ENCODE measurements at places on chromosomes 7 and 10.

- no peak for DNase-seq
These were observed 61.0 kb upstream of the DUSP5 start for GRCh38 chr10:110436554-110437350.

DNA sequence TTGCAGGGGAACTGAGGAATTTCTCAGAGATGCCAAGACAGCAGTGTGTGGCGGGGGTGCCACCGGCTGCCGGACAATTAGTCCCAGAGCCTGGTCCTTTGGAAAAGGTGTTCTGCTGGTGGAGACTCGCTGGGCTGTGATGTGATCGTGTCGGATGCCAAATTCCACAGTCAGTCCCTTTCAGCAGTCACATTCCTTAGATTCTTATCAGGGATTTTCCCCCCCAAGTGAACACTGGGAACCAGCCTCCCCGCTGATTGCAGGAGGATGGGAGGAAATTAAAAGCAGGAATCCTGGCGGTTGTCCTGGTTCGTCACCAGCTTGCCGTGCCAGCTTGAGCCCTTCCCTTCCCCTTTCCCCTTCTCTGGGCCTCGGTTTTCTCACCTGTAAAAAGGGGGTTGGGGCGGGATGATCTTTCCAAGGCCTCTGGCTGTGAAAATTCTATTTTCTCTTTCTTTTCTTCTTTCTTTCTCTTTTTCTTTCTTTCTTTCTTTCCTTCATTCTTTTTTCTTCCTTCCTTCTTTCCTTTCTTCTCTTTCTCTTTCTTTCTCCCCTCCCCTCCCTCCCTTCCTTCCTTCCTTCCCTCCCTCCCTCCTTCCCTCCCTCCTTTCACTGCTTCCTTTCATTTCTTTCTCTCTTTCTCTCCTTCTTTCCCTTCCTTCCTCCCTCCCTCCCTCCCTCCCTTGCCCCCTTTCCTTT, 39.6 kb downstream of the COL26A1 start:
- DNase-seq, result no peak

- DNase-seq, result no peak
These were observed 32.5 kb downstream of the MXI1 start for GRCh38 chr10:110239892-110240291.

- no peak for DNase-seq
These were observed 77.4 kb upstream of the C1GALT1 start for GRCh38 chr7:7104971-7105370.

DNA sequence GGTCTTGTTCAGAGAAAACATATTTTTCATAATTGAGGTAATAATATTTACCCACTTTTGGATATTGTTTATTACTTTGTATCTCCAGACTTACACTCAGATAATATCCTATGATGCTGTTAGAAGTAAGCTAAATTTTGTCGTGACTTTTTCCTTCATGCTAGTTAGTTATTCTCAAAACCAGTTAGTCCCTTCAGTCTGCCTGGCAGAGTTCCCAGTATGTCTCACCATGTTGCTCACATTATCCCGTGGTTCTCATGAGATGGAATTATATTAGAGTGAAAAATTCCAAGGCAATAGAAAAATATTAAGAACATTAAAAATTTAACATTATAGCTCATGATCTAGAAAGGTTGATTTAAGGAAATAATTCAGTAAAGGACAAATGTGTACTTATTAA, 81.5 kb upstream of the SMIM30 start:
- no peak for DNase-seq

GRCh38 chr10:67537906-67538305, 158.1 kb downstream of the CTNNA3 start:
- no peak for DNase-seq

GRCh38 chr10:26368463-26368862, 69.7 kb upstream of the APBB1IP start:
- DNase-seq, result no peak

DNA sequence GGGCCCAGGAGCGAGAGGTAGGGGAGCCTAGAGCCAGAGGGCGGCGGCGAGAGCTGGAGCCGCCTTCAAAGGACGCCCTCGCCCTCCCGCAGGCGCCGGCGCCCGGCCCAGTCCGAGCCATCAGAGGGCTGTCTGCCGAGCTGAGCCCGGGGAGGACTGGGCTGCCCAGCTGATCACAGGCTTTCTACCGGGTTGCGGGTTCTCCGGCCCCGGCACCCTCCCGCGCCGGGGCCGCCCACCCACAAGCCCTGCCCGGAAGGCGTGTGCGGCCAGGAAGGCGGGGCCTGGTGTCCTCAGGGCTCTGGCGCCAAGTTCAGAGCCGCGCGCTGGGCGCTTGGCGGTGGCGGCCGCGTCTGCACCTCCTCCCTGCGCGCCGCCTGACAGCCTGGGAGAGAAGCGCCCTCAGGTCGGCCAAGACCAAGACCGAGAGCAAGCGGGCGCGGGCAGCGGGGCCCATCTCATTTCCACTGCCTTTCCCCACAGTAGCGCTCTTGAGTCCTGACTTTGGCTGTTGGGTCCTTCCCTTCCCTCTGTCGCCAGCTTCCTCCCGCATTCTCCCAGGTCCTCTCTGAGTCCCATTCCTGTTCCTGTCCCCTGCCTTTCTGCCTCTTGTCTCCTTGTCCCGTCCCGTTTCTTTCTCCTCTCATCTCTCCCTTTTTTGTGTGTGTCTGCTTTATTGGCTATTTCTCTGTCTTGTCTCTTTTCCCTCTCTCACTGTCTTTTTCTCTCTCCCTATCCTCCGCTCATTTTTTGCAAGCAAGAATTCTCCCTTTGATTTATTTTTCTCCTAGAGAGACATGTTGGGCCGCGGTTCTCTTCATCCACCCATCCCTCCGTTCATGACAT, 60.6 kb upstream of the MSMB start:
- no peak for DNase-seq

GRCh38 chr7:18082169-18082568, 54.5 kb upstream of the PRPS1L1 start:
- no peak for DNase-seq

DNA sequence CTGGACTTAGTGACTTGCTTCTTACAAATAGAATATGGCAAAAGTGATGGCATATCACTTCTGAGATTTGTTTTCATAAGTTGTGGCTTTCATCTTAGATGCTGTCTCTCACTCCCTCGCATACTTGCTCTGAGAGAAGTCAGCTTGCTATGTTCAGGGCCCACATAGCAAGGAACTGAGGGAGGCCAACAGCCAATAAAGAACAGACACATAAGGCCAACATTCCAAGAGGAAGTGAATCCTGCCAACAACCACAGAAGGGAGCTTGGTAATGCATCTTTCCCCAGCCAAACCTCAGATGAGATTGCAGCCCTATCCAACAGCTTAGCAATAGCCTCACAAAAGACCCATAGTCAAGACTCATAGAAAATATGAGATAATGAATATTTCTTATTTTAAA, 39.2 kb upstream of the DMTF1 start:
- DNase-seq, result no peak

- peak; percentile 87 for DNase-seq
These were observed at the start of gene CACUL1 for GRCh38 chr10:118754556-118755423. Gene CACUL1 (minus strand): TSS chr10:118754970. CDS start chr10:118754762, 208 bp downstream.

DNA sequence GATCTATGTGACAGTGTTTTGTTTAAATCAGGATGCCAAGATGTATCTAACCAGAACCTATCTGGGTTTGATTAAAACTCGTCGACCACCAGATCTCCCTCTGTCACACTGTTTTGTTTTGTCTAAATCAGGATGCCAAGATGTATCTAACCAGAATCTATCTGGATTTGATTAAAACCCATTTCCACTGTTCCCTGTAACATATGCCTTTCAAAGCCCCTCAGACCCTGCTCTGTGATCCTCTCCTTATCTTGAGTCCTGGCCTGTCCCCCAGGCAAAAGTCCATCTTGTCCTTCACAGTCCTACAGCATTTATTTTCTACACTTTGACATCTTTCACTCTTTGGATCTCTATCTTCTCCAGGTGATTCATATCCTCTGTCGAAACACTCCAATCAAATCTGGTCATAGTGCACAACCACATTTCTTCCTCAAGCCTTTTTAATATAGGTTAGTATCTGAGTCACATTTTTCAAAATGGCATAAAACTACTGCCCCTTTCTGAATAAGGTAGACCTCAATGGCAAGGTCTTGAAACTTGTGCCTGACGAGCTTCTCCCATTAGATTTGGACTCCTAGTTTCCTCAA, 32.5 kb downstream of the ERLIN1 start:
- DNase-seq, result no peak

GRCh38 chr10:46516660-46517416, 39.6 kb downstream of the GPRIN2 start:
- no peak for DNase-seq

DNA sequence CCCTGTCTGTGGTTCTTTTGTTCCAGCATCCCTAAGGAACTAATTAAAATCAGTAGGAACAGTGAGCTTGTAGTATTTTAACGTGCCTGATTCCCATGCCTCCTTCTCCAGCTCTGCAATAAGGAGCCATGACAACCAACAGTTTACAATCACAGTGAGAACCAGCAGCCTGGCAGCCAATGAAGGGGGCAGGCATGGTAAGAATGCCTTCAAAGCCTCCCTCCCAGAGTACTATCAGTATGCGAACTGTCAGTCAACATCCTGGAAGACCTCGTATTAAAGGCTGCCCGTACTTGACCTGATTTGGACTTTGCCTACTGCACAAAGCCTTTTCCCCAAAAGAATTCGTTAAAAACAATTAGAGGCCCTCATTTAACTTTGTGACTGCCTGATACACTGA, 7.7 kb downstream of the ZPBP start:
- no peak for DNase-seq

DNA sequence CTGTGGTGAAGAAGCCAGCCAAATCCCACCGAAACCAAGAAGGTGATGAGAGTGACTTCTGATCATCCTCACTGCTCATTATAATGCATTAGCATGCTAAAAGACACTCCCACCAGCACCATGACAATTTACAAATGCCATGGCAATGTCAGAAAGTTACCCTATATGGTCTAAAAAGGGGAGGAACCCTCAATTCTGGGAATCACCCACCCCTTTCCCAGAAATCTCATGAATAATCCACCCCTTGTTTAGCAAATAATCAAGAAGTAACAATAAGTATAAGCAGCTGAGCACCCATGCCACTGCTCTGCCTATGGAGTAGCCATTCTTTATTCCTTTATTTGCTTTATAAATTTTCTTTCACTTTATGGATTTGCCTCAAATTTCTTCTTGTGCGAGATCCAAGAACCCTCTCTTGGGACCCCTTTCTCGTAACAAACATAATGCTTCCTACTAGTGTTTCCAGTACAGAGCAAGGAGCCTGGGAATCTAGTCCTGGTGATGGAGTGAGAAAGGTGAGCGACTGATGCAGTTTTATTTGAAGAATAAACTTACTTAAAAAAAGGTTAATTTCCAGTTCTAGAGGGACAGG, 18.4 kb upstream of the EXOC6 start:
- no peak for DNase-seq

DNA sequence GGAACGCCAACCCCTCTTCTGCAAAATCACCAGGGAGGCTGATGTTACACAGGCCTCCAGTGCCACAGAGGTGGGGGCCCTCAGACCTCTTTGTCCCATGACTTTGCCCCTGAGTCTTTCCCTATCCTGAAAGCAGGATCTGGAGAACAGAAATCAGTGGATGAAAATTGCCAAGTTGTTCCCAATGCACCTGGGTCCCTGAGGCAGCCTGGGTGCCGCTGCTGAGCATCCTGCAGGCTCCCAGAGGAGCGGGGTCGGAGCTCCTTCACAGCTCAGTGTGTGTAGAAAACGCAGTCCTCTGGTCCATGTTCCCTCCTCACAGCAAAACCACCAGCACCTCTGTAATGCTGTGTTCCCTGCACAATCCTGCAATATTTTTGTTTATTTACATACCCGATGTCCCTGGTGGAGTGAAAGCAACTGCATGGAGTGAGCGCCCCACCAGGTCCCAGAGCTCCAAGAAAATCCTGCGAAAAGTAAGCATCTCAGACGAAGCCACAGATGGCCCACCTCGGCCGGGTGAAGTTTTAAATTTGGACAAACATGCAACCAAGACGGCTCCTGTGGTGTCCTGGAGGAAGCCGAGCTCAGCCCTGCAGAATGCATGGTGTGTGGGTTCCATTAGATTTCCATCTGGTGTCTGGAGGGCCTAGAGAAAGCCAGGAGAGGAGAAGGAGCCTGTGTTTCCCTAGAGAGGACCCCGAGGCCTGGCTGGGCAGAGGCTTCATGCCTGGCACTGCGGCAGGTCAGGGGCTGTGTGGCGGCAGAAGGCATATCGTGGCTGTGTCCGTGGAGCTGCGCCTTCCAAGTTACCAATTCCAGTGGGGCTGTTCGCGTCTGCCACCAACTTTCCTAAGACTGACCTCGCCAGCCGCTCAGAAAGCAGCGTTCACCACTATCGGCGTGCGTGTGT, 235.2 kb downstream of the WDR37 start:
- no peak for DNase-seq

GRCh38 chr7:69062020-69062765, 536.1 kb upstream of the AUTS2 start:
- DNase-seq, result no peak

DNA sequence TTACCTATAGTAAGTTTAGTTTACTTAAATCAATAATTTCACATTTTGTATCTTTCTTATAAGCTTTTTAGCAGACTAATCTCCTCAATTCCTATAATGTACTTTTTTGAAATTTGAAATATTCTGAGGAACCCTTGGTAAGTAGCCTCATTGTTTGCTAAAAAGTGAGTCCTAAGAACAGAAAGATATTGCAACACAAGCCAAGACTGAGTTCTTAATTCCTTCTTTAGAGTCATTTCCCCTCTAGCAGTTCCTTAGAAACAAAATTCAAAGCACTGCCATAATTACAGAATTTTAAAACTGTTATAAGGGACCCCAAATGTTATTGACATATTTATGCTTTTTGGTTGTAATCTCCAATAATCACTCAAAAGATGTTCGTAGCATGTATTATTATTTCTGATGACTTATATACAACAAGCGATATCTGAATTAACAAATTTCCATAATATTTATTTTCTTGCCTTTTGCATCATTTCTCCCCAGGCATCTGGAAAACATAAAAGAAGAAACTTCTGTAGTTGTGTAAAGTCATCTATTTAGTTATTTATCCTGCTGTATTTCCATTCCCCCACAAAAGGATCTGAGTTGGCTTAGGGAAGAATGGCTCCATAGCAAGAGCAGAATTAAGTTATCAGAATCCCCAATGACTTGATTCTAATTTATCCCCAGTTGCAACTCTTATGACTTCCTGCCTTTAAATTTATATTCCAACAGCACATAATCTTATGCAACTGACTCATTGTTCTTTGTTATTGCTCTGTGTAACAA, 67.8 kb downstream of the TMEM26 start:
- no peak for DNase-seq

GRCh38 chr10:70544431-70545340, 57.9 kb downstream of the PRF1 start:
- DNase-seq, result no peak

- no peak for DNase-seq
These were observed 606.4 kb downstream of the SORCS1 start for GRCh38 chr10:106557951-106558733.

GRCh38 chr7:148807436-148807835, 76.7 kb downstream of the EZH2 start:
- no peak for DNase-seq

- no peak for DNase-seq
These were observed 15.5 kb upstream of the MTPAP start for GRCh38 chr10:30364345-30365268.

DNA sequence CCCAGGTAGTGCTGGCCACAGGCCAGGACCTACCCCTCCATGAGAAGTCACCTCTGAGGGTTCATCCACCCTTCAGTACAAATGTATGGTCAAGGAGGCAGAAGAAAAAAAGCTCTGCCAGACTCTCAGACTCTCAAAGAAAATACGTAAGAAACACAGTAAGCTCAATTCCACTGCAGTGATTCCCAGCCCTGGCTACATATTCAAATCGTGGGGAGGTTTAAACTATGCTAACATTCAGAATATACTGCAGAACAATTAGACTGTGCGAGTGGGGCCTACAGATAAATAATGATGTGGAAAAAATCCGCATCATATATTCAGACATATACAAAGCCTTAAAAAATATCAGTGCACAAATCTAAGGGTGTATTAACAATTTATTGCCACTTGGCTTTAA, 162.6 kb downstream of the ATE1 start:
- DNase-seq, result no peak

Measured in SIG-M5 (cell line).